NCI-H2081 treated with DMSO at 0.1 percent for 48 hours (cell line): ENCODE measurements at places on chromosomes 6 and 20.

DNA sequence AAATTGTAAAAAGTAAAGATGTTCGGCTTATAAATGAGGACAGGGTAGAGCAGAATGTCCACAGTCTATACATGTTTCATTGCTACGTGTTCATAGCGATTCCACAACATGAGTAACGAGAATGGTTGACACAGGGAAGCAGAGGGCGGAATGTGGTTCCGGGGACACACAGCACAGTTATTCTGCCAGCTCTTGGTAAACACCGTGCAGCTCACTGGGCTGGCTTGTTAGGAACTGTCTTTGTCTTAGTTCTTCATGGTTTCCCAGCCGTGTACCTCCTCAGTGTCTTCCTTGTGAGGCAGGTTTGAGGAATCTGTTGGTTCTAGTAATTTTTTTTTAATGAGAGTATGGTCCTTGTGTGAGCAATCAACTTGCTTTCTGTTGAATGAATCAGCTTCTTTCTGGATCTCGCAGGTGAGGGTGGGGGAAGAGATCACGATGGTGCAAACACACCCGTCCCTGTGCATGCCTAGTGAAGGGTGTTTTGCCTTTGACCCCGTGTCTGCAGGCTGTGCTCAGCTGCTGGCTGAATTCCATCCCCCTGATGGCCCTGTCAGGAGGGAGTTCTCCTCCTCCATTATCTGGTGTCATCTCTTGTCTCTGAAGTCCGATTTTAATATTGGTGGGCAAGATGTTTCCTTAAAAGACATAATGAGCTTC, 168.2 kb downstream of the SMOC2 start:
- DNase-seq, result no peak

- DNase-seq, result no peak
Measured at GRCh38 chr6:14912226-14912625, 333.6 kb upstream of the JARID2 start.

DNA sequence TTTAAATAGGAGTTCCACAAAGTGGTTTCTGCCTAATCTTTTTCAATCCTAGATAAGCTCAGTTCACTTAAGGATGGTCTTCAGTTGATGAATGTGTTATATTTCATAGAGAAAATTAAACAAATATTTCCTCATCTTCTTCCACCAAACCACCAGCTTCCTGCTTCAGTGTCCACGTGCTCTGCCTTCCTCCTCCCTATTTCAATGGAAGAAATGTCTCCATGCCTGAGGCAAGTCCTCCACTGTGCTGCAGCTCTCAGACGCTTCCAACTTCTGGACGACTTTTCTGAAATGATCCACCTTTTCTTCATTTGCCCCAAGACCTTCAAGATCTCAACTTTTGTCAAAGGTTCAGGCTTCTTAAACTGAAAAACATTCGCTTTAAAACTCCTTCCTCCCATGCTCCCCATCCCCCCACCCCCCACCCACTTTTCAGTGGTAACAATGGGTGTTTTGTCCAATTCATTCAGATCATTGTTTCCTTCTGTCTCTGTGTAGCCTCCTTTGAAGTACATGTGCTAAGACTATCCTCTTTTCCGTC, 25.3 kb upstream of the FABP7 start:
- DNase-seq, result no peak

DNA sequence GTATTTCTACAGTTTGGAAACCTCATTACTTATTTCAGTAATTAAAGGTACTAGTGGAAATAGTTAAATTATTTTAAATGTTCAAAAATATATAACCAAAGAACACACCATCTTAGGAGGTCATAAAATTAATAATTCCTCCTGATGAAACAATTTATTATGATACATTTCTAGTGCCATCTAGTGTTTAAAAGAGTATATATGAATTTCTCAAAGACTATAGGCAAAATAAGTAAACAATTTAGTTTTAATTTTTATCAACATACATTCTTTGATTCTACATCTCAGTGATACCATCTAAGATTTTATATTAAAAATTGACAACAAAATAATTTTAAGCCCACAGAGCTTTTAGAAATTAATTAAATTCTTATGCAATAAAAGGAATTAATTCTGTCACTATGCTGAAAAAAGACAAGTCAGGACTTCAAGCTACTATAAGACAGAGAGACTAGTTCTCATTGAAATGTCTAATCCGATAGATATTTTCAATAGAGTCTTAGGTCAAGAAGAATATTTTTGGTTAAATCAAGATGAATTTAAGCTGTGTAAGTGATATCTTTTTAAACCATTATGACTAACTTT, 107.8 kb upstream of the RNF217 start:
- DNase-seq, result no peak

DNA sequence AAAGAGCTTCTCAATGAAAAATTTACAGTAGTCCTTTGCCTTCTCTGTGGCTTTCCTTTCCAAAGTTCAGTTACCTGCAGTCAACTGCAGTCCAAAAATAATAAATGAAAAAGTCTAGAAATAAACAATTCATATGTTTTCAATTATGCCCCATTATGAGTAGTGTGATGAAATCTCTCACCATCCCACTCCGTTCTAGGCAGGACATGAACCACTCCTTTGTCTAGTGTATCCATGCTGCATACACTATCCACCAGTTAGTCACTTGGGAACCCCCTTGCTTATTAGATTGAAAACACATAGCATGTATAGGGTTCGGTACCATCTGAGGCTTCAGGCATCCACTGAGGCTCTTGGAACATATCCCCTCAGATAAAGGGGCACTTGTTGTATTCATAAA, 80.6 kb upstream of the EYA4 start:
- no peak for DNase-seq

- no peak for DNase-seq
Measured at GRCh38 chr6:52590152-52590891, 13.5 kb upstream of the TRAM2 start.

GRCh38 chr20:58567437-58567836, 52.2 kb upstream of the APCDD1L start:
- DNase-seq, result no peak

- no peak for DNase-seq
Measured at GRCh38 chr6:1510239-1510638, 99.5 kb upstream of the FOXC1 start.

DNA sequence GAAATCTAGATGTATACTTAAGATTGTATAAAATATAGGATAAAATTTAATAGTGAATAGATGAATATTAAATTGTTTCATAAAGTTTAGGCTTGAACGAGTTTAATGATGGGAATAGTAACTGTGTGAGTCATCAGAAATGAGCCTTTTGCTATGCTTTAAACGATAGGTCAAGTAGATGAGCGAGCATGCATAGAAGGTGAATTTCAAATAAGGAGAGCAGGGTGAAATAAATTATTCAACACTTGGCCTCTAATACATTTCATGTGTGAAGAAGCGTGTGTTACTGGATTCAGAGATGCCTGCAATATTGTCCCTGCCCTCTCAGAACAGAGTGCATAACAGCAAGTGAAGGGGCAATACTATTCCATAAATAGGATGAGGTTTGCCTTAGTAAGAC, 74.4 kb upstream of the EYA4 start:
- no peak for DNase-seq

- DNase-seq, result no peak
Measured at GRCh38 chr20:63941282-63942081, 14.7 kb downstream of the UCKL1 start.

DNA sequence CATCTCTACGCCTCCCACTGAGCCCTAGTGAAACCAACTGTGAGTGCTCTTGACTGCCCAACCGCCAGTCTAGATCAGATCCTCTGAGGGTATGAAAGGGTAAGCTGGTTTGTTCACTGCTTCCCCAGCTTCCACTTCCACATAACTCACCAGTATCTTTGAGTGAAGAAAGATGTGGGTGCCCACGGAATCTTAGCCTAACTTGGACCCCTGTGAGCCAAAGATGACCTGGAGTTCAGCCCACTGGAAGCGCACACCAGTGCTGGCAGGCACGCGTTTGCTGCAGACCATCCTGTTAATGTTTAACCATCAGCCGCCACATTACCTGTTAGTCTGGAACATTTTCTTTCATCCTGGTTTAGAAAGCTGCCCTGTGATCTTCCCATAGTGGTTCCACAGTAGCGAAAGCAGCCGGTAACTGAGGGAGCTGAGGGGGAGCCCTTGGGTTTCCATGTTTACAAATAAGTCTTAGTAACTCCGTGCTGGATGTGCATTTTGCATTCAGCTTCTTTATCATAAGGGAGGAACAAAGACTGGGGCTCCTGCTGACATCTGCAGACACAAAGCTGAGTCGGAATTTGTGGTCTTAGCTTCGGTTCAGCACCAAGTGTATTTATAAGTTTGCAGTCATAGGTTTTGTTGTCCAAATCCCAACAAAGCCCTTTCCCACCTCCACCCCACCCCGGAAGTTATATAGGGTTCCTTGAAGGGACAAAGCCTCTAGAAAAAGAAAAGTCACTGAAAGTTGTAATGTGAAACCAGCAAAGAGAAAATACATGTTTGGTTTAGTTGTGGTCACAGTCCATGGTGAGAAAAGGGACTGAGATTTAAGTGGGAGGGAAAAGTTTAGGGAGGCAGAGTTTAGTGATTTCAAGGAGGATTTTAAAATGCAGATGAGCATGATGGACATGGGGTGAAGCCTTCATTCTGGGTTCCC, 71.0 kb downstream of the SSR1 start:
- no peak for DNase-seq

DNA sequence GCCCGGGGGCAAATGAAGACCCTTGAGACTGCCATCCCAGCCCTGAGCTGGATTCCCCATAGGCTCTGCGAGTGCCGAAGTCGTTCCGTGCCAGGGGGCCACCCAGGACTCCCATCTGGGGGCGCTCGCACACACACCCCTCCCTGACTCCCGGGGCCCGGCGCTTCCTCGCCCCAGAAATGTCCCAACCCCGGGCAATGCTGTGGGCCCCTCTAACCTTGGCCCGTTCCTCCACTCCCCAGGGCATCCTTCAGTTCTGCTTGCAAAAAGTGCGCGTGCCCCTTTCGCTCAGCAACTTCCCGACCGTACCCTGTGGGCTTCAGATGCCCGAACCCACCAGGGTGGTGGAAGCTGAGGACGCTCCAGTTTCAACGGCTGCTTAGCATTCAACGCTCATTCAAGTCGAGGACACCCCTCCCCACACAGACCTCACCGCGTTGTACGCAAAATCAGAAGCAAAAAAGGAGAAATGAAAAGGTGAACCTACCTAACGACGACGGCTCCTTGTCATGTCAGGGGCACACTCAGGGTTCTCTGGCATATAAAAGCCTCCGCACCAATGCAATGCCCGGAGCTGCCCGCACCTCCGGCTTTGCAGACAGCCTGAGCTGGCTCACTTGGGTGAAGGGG, 25.3 kb downstream of the RIPOR2 start:
- DNase-seq, result no peak

GRCh38 chr6:63643862-63644261, 8.3 kb downstream of the PHF3 start:
- no peak for DNase-seq

GRCh38 chr6:139825935-139826374, 451.5 kb upstream of the CITED2 start:
- DNase-seq, result no peak
